ENCODE measurements at places on chromosomes 7 and 10.

DNA sequence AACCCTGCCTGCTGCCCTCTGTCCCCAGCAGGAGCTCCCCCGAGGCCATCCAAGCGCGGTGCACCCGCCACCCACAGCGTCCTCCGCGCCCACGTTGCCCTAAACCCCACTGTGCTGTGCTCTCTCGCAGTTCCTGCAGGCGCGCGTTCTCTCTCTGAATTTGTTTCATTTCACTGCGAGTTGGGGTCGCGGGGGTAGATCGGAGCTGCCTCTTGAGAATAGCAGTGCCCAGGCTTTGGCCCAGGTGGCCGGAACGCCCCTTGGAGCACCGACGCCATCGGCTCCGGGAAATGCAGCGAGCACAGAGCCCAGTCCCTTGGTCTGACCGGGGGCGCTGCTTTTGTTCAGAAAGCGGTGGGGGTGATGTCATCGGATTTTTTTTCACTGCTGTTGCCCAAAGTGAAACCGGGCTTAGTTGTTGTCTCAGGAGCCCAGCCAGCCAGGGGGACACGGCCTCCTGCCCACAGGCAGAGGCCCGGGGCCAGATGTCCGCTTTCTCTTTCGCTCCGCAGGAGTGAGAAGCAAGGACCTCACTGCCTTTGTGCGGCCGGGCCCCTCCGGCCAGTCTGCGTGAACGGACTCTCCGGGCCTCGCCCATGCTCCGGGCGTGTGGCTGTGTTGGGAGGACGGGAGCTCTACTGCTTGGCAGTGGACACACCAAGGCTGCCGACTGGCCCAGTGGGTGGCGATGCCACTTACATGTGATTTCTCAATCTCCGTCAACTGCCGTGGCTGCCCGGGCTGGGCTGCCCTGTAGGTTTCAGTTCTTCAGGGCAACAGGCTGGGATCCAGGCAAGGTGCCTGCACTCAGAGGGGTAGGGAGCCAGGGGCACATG is 43.1 kb downstream of the FOXK1 start:
- no peak for DNase-seq

DNA sequence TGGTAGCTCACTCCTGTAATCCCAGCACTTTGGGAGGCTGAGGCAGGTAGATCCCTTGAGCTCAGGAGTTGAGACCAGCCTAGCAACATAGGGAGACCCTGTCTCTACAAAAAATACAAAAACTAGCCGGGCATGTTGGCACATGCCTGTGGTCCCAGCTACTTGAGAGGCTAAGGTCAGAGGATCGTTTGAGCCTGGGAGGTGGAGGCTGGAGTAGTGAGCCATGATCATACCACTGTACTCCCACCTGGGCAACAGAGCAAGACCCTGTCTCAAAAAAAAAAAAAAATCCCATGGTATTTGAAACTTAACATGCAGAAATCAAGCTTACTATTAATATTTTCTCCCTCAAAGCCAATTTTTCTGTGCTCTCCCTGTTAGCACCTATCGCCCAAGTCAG is 5.9 kb downstream of the SFXN2 start:
- DNase-seq = no peak

GRCh38 chr10:5390607-5391205 is 13.9 kb downstream of the TUBAL3 start:
- DNase-seq = no peak

- no peak for DNase-seq
Measured at GRCh38 chr10:92544296-92544695, 29.6 kb downstream of the IDE start.

DNA sequence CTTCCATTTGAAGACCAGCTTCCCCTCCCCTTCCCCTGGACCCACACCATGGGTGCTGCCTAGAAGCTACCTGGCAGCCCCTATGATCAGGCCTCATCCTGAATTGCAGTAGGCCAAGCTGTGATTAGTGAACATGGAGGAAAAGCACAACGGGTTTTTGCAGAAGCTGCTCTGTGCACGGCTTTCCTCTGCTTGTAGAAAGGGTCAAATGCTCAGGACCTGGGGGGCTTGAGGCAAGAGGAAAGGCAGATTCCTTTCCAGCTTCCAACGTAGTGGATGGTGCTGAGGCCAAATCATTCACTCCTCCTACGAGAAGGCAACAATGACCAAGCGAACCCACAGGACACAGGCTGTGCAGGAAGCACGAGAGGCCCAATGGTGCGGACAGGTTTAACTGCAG is 410.3 kb upstream of the SHH start:
- DNase-seq = no peak

GRCh38 chr7:68148440-68148839 is 1151.8 kb downstream of the TYW1 start:
- DNase-seq = no peak

DNA sequence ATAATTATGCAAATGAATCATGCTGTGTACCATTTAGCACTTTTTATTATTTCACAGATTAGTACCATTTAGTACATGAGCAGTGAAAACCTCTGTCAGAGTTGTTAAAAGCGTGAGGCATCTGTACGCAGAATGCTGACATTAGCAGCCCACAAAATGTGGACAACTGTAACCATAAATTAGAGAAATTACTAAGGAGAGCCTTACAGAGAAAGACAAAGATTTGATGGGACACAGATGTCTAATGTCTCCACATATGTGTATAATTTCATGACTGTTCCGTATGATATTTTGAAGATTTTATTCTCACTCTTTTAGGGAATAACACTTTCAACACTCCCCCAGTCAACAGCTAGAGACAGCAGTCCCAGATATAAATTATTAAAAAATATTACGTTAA is 414.0 kb upstream of the ANKRD30A start:
- no peak for DNase-seq

- no peak for DNase-seq
Measured at GRCh38 chr7:102872460-102872859, 40.3 kb upstream of the LRRC17 start.

DNA sequence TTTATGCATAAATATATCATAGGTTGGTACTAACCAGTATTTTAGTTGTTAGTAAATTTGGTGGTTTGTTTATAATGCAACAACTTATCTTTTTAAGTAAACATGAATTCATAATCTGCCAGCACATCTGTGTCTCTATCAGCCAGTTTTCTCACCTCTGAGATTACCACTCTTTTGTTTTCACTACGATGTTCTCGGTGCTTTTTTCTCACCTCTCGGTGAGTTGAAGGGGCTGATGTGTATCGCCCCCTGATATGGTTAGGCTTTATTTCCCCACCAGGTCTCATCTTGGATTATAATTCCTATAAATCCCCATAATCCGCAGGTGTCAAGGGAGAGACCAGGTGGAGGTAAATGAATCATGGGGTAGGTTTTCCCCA is 114.1 kb downstream of the CAMK1D start:
- no peak for DNase-seq

Data from urothelium cell line (cell line).